ENCODE measurements at places on chromosomes 16 and 17.
A peak's percentile ranks its signal among the peaks of the same experiment; 100 is the strongest.

- DNase-seq = peak; percentile 61
Observed at GRCh38 chr17:7336240-7337175, at the start of gene ACAP1. ACAP1 (plus strand) TSS chr17:7336529; CDS start chr17:7336735, 206 bp downstream.

DNA sequence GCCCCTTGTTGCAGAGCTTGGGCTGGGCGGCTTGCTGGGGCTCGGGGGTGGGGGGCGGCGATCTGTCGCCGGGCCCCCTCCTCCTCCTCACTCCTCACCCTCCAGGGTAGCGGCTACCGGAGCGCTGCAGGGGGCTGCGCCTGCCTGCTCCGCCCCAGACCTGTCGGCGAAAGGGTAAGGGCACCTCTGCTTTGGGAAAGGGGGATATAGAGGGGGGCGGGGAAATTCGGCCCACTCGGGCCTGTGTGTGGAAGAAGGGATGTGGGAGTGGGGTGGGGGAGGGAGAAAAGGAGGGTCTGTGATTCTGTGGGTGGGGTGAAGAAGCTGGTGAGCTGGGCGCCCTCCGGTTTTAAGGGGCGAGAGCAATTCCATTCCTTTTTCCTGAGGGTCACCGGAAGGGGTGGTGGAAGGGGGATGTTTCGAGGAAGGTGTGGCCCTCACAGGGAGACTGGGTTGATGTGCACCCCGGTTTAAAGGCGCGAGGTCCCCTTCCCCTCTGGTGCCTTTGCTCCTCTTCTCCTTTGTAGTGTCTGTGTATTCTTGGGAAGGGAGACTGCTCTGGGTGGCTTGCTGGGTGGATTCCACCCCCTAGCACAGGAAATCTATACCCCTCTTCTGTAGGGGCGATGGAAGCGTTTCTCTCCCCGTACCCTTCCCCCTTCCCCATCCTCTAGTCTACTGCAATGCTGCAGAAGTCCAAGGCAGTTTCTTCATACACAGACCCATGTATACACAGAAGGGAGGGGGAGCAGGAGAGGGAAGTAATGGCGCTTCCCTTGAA lies 878 bp downstream of the TAOK1 start:
- peak; percentile 3 for DNase-seq

DNA sequence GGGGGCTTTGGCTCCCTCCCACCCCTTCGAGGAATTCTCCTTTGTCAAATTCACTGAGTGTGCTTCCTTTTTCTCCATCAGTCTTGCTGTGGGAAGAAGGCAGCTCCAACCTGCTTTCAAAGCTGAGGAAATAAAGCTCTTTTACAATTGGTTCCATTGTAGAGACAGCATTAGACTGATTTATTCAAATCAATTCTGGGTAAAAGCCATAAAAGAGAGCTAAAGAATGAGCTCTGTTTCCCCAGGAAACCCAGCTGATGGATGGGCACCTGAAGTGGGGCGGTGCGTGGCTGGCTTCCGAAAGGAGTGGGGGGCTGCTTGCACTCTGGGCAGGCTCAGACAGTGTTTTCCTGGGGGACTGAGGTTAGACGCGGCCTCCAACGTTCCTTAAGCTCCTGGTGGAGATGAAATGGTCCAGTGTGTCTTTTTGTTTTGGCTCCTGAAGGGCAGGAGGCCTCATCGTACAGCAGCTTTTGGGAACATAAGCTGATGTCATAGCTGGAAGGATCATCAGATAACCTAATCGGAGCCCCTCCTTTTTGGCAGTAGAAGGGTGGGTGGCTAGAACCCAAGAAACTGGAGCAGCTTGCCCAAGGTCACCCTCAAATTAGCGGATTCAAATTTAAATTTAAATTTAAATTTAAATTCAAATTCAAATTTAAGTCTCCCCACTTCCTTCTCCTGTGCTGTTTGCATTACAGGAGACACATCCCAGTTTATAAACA lies 128.5 kb upstream of the EEF2KMT start:
- DNase-seq = no peak

GRCh38 chr17:16459855-16460550 lies 32.0 kb downstream of the LRRC75A start:
- no peak for DNase-seq

DNA sequence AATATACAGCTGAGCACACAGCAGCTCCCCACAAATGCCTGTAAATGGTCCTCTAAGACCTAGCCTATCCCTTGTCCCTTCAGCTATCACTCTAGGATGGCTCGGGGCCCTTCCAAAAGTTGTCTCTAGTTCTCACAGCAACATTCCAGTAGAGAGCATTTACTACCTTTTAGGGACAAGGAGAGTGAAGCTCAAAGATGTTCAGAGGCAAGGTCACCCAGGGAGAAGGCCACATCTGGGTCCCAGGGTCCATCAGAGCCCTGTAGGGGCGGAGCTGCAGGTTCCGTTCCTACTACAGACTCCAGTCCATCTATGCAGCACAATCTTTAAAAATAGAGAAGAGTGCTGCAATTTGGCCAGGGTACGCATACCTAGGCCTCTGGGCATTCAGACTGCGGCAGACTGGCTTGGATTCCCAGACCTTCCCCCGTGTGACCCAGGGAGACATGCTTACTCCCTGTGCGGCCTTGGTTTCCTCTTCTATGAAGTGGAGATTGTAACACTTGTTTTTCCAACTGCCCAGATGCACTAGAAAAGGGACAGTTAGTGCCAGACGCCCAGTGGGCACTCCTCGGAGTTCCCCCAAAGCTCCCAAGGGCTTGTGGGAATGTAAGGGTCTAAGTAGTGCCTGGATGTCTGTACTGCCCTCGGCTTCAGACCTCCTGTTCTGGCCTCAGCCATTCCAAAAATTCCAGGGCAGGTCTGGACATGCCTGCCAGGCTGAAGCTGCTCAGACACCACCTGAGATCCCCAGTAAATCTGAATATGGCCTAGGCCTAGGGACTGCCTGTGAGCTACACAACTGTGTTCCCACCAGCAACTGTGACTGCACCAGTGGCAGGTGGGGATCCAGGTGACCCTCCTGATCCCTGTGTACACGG lies 2.5 kb downstream of the SLC12A4 start:
- DNase-seq = no peak

GRCh38 chr16:85990861-85991301 lies 91.9 kb downstream of the IRF8 start:
- DNase-seq = no peak

GRCh38 chr17:36674278-36674650 lies 72.9 kb downstream of the MRM1 start:
- DNase-seq = no peak

- DNase-seq = no peak
Observed at GRCh38 chr17:46192189-46192438, 1.1 kb downstream of the KANSL1 start.

GRCh38 chr16:69937465-69937951 lies 13.6 kb upstream of the CLEC18A start:
- DNase-seq = no peak

- no peak for DNase-seq
Observed at GRCh38 chr17:6392609-6393350, 42.1 kb downstream of the AIPL1 start.

GRCh38 chr16:56848029-56848936 lies 16.7 kb upstream of the SLC12A3 start:
- no peak for DNase-seq

GRCh38 chr16:85759136-85759535 lies 8.2 kb upstream of the C16orf74 start:
- no peak for DNase-seq

DNA sequence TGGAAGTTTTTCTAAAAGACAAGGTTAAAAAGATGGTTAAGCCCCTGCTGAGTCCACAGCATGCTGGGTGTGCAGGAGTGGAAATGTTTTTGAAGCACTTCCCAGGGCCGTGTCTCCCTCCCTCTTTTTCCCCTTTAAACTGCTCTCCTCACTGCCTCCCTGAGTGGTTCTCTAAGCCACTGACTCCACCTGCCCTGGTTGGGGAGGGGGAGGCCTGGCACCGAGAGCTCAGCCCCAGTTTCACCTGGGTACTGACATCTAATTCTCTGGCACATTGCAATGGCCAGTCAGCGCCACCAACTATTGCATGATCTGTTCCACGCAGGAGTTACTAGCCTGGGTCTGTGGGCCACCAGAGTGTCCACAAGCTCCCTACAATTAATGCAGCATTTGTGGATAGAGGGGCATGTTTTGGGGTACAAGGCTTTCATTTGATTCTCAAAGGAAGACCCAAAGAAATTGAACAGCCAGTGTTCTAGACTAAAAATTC lies 22.7 kb downstream of the MPP3 start:
- no peak for DNase-seq

- DNase-seq = peak; percentile 17
Observed at GRCh38 chr17:17682293-17682736, 1.1 kb downstream of the RAI1 start.

DNA sequence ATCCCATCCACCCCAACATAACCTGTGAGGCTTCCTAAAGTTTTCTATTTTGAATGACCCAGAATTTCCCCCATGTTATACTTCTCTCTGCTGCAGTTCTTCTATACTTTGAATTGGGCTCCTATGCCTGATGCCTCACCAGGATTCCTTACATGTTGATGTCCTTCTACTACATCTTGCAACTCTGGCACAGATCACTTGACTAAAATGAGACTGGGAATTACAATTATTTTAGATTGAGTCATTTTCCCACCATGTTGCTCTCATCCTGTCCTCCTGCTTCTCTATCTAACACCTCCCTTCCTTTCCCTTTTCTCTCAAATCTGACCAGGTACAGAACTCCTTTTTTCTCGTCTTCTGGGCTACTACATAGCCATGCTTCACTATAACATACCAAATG lies 314.0 kb upstream of the KCNJ16 start:
- DNase-seq = no peak

GRCh38 chr16:78836802-78837491 lies 737.5 kb downstream of the WWOX start:
- no peak for DNase-seq

GRCh38 chr16:74716355-74716754 lies 15.7 kb upstream of the MLKL start:
- DNase-seq = no peak

- no peak for DNase-seq
Observed at GRCh38 chr17:3917391-3917931, 1.2 kb upstream of the P2RX1 start.

DNA sequence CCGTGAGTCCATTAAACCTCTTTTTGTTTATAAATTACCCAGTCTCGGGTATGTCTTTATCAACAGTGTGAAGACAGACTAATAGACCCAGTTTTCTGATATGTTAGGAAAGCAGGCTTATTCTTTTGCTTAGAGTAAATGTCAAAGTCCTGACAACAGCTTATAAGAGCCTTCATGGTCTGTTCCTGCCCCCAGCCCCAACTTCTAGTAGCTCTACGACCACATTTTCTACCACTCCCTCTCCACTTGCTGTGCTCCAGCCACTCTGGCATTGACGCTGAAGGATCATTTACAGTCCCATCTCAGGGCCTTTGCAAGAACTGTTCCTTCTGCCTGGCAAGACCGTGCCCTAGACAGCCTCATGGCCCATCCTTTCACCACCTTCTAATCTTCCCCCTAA lies 104.6 kb upstream of the GPR139 start:
- no peak for DNase-seq

DNA sequence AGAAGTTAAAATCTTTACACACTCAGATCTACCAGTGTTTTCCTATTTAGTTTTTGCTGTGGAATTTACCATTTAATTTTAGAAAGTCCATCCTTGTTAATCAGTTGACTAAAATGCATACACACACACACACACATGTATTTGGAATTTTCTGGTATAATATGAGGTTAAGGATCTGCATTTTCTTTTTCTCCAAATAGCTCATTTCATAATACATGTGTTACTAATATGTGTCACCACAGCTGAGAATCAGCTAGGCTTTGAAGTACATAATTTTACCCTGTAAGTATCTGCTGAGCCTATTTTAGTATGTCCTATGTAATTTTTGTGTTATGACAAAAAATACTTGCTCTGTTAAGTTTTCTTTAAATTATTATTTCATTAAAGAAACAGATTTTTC lies 143.2 kb downstream of the PHKB start:
- no peak for DNase-seq

DNA sequence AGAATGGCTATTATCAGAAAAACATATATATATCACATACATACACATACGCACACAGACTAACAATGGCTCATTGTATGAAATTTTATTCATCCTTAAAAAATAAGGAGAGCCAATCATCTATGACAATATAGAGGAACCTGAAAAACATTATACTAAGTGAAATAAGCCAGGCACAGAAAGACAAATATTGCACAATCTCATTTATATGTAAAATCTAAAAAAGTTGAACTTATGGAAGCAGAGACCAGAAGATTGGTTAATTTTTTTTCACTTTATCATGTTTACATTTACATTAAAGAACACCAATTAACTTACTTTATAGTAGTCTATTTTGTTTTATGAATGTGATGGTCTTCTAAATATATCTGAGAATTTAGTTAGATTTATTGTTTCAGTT lies 198.7 kb downstream of the KIF2B start:
- no peak for DNase-seq

GRCh38 chr17:49723423-49723822 lies 15.7 kb upstream of the SLC35B1 start:
- no peak for DNase-seq

DNA sequence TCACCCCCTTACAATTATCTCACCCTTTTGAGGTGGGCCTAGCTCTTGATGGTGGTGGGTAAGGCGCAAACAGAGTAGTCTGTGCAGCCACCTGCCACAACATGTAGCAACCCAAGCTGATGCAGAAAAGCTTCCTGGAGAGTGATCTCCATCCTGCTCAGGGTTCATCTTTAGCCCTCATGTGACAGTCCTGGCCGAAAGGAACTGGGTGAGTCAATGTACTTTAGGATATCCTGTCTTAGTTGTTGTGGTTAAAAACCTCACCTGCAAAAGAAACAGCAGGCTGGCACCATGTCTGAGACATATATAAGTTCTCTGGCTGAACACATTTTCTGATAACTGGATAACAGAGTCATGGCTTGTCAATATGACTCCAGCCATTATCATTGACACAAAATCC lies 183.5 kb upstream of the CPHXL start:
- no peak for DNase-seq

DNA sequence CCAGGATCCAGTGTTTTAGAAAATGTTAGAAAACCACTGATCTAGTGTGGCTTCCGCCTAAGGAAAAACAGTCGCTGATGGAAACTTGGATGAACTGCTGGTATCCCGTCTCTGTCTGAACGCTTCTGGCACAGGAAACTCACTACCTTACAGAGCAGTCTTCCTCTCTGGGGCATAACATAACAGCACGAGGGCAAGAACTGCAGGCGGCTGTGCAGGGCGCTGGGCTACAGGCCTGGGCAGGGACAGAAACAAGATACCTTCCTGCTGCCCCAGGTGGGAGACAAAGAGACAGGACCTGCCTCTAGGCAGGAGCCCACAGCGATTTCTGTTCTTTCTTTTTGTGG lies 10.5 kb downstream of the MXRA7 start:
- DNase-seq = no peak

- no peak for DNase-seq
Observed at GRCh38 chr17:61766520-61766919, 96.8 kb downstream of the BRIP1 start.

Data from stimulated activated CD8-positive, alpha-beta memory T cell treated with anti-CD3 and anti-CD28 coated beads, Interleukin-15, amount 100 ng/mL, for 4 hours (primary cell).